ENCODE measurements at places on chromosomes 16 and 17.

- DNase-seq = peak; percentile 67
Measured at GRCh38 chr17:64418506-64419339, 28.1 kb upstream of the PECAM1 start.

- DNase-seq = peak; percentile 80
Measured at GRCh38 chr17:7560172-7561027, 1.3 kb upstream of the SENP3 start.

- no peak for DNase-seq
Measured at GRCh38 chr16:78504401-78504851, 405.0 kb downstream of the WWOX start.

- no peak for DNase-seq
Measured at GRCh38 chr16:964356-965035, 6.3 kb downstream of the LMF1 start.

- DNase-seq = no peak
Measured at GRCh38 chr16:81554979-81555378, 110.4 kb downstream of the CMIP start.

- DNase-seq = peak; percentile 55
Measured at GRCh38 chr16:49921791-49922456, 66.0 kb upstream of the ZNF423 start.

- DNase-seq = peak; percentile 92
Measured at GRCh38 chr17:35630530-35631148, 43.5 kb downstream of the AP2B1 start.

DNA sequence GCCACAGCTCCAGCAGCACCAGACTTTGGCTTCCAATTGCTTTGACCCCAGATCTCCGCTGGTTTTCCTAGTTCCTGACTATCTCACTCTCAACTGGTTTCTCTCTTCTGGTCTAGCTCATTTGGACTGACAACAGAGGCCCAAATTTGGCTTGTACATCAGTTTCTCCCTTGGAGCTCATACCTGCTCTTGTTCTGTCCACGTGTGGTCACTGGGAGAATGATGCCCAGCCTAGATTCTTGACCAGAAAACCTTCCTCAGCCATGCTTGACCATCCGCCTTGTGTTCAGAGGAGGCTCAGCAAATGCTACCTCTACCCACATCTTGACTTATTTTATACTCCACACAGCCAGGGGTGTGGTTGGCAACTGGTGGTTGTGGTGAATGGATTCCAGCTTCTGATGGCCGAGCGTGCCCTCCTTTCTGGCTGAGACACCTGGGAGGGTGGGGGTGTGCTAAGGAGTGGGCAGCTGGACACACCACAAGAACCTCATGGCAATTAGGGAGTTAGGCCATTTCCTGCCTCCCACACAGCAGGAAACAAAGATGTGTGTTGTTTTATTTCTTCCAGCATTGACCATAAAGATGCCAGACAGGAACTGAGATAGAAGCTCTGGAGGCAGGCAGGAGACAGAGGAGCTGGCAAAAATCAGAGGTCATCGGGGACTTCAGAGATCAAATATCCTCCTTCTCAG is 93.8 kb upstream of the FAM20A start:
- no peak for DNase-seq

DNA sequence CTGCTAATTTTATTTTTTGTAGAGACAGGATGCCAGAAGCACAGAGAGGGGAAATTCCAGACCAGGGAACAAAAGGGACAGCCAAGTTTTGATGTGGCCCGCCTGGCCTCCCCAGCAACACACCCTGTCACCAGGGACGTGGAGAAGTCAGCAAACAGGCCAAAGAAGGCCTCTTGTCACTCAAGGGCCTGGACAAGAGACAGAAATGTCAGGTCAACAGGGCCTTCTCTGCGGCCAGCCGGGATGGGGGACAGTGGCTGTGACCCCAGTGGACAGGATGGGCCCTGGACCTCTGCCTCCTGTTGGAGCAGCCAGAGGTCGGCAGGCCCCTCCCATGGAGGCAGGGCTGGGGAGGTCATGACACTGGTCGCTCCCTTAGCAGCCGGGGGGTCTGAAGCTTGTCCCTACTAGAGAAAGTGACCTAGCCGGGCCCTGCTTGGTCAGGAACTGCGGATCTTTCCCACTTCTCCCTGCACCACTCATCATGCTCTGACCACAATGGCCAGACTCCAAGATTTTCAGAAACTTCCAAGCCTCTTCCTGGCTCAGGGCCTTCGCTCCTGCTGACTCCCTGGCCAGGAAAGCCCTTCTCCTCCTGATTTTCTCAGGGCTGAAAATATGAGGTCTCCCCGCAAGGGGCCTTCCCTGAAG is 9.2 kb upstream of the TVP23A start:
- DNase-seq = peak; percentile 54

GRCh38 chr17:78105551-78105950 is 23.0 kb downstream of the TMC6 start:
- no peak for DNase-seq

GRCh38 chr17:74595037-74595750 is 3.1 kb upstream of the CD300LD start:
- no peak for DNase-seq

- DNase-seq = no peak
Measured at GRCh38 chr16:80751167-80751566, 53.2 kb downstream of the CDYL2 start.

GRCh38 chr16:54503011-54503855 is 216.6 kb upstream of the IRX3 start:
- no peak for DNase-seq

DNA sequence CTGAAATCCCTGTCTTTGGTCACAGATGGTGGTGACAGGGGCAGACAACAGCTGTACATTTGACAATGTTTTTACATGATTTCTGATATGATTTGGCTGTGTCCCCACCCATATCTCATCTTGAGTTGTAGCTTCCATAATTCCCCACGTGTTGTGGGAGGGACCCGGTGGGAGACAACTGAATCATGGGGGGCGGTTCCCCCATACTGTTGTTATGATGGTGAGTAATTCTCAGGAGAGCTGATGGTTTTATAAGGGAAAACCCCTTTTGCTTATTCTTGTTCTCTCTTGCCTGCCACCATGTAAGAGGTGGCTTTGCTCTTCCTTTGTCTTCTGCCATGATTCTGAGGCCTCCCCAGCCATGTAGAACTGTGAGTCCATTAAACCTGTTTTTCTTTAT is 353.9 kb downstream of the CPPED1 start:
- DNase-seq = peak; percentile 44

- DNase-seq = peak; percentile 73
Measured at GRCh38 chr17:56824503-56824902, 9.2 kb downstream of the C17orf67 start.
